ENCODE measurements at places on chromosomes 3 and 15.

- no peak for DNase-seq
Measured at GRCh38 chr3:197216169-197216860, 82.1 kb downstream of the DLG1 start.

DNA sequence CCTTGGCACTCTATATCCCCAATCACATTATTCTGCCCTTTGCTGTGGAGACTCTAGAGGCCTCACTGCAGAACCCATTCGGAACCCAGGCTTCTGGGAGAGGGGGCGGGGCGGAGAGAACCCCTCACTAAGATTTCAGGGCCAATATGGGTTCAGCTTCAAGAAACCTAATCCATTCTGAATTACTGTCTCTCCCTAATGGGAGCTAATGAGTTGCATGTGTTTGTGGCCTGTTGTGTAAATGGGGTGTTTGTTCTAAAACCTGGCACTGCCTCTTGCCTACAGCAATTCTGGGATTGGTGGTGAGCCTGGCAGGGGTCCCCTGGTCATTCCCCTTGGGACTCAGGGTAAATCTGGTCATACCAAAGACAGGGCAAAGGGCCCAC, 605 bp upstream of the RASL12 start:
- DNase-seq = no peak

GRCh38 chr3:157871838-157872460, 234.3 kb downstream of the SHOX2 start:
- DNase-seq = no peak

- DNase-seq = no peak
Measured at GRCh38 chr15:65076486-65077290, at the start of gene KBTBD13. Gene KBTBD13 (plus strand): TSS chr15:65076746. CDS start chr15:65076816, 70 bp downstream.

- no peak for DNase-seq
Measured at GRCh38 chr3:122936986-122937385, 90.6 kb downstream of the SEMA5B start.

DNA sequence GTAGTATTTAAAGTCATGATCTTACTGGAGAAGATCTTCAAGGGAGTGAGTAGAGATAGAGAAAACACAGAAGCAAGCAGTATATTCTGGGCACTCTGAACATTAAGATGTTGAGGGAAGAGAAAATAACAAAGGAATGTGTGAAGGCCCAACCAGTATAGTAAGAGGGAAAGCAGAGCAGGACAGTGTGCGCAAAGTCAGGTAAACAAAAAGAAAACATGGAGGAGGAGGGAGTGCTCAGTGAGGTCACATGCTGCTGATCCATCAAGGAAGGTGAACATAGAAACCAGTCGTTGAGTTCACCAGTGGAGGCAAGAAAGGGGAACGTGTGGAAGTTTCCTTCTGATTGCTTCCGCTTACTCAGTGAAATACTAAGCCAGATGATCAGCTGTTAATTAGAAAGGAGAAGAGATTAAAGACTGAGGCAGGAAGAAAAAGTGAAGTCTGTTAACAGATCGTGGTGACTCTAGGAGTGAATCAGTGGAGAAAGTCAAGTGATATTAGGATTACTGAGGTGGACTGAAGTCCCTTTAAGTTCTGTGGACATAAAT, 47.2 kb downstream of the OPA1 start:
- DNase-seq = no peak

GRCh38 chr3:39146611-39147591, 6.5 kb downstream of the CSRNP1 start:
- peak; percentile 72 for DNase-seq

- DNase-seq = no peak
Measured at GRCh38 chr3:193761969-193762368, 169.0 kb downstream of the OPA1 start.

DNA sequence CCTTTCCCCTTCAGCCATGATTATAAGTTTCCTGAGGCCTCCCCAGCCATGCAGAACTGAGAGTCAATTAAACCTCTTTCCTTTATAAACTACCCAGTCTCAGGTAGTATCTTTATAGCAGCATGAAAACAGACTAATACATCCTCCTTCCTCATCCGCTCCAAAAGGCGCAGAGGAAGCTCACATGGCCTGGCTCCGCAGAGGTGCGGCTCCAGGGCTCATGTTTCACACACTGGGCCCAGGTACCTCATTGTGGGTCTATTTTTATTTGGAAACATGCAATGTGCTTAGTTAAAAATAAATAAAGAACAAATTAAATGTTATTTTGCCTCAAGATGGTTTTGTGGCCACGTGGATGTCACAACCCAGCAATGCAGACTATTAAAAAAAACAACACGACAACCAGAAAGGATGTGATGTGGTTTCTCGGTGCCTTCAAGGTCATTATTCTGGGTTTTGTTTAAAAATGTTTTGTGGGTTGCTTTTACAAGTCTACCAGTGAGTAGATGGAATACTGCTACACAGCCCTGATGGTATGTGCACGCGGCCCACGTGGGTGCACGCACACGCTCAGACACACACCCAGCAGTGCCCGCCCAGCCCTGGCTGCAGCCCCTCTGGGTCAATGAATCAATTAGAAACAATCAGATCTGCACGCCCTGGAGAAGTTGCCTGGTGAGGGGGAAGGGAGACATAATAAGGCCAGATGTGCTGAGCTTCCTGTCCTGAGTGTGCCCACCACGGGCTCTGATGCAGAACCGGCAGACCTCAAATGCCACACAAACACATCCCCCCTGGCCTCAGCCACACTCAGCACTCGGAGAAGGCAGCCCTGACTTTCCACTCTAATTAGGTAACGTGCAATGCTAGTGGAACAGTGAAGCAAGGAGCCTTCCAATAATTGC, 140.1 kb downstream of the ADAMTS17 start:
- DNase-seq = peak; percentile 44

GRCh38 chr3:66453651-66454463, 47.0 kb downstream of the LRIG1 start:
- no peak for DNase-seq

GRCh38 chr3:101928890-101929289, 79.6 kb downstream of the NFKBIZ start:
- DNase-seq = no peak

DNA sequence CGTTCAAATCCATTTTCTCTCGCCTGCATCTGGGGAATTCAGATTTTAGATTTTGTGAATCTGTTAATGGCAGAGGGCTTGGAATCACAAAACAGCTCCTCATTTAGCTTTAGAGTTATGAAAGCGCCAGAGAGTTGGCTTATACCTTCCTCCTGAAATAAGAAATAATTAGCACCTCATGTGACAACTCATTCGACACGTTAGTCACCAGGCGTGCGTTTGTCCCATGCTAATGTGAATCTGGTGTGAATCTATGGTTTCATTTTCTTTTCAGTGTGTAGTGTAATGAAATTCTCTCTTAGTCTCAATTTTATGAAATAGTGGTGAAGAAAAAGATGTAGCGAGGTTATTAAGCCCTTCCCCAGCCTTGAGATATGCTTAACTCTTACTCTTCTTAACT, 89.4 kb downstream of the EDEM1 start:
- DNase-seq = no peak

DNA sequence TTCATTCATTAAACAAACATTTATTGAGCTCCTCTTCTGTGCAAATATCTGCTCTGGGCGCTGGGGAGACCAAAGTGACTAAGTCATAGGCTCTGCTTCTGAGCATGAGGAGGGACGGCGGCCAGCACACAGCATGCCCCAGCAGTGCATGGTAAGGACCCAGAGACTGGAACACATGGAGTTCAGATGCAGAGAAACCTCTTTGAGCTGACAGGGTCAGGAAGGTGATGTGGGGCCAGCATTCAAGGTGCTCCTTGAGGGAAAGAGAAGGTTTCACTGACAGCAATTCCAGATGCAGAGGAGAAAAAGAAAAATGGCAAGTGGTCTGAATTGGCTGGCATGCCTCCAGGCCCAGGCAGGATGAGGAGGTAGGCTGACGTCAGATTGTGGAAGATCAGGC, 234.5 kb downstream of the UACA start:
- no peak for DNase-seq

DNA sequence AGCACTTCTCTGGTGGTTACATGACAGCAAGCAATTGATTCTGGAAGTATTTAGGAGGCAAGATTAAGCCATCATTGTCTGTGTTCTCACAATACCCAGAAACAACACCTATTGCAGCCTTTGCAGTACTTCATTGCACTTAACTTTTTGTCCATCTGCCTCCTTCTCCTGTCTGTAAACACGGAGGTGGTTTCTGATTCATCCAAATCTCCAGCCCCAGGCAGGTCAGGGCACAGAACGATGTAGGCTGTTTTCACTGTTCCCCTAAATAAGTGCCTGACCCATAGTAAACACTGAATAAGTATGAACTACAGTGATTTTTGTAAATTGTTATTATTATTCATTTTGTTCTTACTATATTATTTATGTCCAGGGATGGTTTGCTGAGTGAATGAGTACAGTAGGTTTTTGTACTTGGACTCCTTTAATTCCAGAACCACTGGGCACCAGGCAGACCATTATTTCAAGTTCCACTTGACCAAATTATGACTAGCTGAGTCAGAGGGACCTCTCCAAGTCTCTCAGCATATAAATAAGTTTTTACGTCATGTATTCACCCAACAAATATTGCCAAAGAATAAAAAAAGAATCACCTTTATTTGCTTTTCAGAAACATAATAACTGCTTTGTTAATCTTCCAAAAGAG, 283.3 kb upstream of the TRIM42 start:
- no peak for DNase-seq

DNA sequence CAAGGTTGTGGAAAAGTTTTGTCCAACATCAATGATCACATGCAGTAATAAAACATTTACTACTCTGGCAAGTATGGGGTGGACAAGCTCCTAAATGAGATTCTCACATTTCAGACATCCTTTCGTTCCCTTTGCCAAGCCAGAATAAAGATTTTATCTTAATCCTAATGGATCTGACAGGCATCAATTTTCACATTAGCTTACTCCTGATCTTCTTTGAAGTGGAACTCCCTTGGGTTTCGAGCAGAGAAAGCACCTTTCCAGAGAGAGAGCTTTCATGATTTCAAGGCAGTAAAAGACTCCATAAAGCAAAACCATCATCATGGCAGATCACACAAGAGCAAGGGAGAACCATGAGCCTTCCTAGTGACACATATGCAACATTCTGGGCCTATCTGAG, 27.3 kb upstream of the EID1 start:
- DNase-seq = no peak

DNA sequence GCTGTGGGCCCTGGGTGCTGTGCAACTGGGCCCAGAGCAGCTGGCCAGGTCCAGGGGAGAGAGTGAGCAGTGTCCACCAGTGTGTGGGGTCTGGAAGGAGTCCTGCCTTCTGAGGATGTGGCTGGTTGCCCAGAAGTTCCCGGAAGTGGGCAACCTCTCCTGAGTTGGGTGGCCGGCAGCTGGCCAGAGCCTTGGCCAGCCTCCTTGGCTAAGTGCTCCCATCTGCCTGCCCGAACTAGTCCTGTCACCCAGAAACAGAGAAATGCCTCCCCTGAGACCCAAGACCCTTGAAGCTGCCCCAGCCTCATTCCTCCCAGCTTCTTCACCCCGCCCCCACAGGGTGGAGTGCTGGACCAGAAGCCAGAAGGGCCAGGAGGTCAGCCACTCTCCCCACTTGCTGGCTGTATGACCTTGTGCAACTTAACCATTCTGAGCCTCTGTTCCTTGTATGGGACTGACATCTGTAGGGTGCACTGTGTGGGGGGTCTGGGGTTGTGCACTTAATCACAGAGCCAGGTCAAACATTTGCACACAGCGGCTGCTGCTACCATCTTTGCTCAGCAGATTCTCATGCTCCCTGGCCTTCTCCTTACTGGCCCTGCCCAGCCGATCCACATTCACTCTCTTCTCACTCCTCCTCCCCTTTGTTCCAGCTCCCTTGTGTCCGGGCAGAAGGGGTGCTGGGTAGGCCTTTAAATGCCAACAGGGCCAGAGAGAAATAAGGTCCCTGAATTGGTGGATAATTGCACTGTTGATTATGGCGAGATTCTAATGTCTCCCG, 7.5 kb upstream of the ALAS1 start:
- no peak for DNase-seq

- no peak for DNase-seq
Measured at GRCh38 chr3:70994644-70995043, 588.9 kb downstream of the FOXP1 start.

DNA sequence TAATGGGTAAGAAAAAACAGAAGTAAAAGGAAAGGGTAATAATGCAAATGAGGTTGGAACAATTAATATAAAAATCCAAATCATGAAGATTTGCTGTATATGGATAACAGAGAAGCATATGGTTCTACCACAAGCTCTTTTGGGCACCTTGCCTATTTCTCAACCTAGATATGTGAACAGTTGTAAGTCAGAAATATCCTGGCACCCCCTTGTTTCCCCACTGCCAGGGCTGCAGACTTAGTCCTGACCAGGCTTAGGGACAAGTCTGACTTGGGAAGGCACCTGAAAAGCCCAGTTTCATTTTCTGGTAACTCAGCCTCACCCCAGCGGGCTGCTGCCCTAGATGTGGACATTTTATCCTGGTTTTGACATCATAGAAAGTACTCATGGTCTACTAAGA, 183.2 kb upstream of the STAC start:
- DNase-seq = no peak

- peak; percentile 73 for DNase-seq
Measured at GRCh38 chr15:59543721-59544547, 67.6 kb upstream of the GCNT3 start.

- DNase-seq = no peak
Measured at GRCh38 chr3:149496891-149497290, 22.4 kb downstream of the TM4SF4 start.

DNA sequence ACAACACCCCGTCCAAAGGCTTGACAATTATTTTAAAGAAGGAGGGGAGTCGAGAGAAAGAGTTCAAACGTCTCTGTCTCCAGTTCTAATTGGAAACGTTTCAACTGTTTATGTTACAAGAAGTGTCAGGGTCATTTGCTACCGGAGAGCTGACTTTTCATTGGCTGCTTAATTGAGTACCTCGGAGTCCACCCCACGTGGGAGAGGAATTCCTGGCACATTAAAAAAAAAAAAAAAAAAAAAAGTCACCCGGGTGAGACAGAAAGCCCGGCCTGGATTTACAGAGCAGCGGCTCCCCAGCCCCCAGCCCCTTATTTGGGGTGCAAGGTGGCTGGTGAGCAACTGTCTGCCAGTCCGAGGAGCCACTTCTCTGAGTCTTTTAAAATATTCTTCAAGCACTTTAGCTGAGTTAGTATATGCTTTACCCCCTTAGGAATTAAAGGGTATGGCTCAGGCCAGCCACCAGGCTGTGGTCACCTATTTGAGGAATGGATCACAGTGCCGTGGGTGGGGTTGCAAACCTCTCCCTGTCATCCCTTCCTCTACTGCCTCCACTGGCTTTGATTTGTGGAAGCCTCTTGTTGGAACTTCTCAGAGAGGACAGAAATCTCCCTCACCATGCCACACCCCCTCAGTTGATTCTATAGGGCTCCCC, 3.9 kb upstream of the TLE3 start:
- no peak for DNase-seq

- DNase-seq = no peak
Measured at GRCh38 chr3:3080309-3080708, 29.9 kb downstream of the IL5RA start.
